ENCODE measurements at places on chromosomes 6 and 20.

- no peak for DNase-seq
Measured at GRCh38 chr20:50286174-50286511, 95.5 kb downstream of the CEBPB start.

- DNase-seq, result no peak
Measured at GRCh38 chr6:124368131-124368530, 564.5 kb downstream of the NKAIN2 start.

DNA sequence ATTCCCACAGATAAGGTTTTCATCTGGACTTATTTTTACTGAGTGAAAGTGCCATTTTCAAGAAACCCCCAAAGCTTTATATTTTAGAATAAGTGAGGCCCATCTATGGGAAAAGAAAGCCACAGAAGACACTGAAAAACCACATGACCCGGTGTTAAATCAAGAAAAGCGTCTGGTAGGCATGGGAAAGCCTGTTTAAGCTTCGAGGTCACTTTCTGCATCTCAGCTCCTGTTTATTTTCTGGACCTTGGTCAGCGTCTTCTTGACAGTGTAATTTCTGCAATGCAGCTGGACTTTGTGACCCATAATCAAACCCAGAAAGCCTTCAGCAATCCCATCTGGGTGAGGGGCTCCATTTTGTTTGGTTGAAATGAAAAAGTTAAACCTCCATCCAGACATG lies 59.6 kb upstream of the NEDD9 start:
- no peak for DNase-seq

DNA sequence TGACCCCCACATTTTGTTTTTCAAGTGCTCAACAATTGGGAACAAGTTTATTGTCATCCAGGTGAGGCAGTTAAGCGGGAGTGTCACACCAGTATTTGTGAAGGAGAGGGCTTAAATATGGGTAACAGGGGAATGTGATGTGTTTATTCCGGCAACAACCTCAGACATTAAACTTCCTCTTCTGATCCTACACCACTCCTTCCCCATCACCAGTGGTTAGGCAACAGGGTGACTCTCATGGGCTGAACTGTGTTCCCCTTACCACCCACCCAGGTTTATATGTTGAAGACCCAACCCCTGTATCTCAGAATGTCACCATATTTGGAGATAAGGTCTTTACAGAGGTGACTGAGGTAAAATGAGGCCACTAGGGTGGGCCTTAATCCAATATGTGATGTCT lies 52.1 kb upstream of the RNF182 start:
- no peak for DNase-seq

DNA sequence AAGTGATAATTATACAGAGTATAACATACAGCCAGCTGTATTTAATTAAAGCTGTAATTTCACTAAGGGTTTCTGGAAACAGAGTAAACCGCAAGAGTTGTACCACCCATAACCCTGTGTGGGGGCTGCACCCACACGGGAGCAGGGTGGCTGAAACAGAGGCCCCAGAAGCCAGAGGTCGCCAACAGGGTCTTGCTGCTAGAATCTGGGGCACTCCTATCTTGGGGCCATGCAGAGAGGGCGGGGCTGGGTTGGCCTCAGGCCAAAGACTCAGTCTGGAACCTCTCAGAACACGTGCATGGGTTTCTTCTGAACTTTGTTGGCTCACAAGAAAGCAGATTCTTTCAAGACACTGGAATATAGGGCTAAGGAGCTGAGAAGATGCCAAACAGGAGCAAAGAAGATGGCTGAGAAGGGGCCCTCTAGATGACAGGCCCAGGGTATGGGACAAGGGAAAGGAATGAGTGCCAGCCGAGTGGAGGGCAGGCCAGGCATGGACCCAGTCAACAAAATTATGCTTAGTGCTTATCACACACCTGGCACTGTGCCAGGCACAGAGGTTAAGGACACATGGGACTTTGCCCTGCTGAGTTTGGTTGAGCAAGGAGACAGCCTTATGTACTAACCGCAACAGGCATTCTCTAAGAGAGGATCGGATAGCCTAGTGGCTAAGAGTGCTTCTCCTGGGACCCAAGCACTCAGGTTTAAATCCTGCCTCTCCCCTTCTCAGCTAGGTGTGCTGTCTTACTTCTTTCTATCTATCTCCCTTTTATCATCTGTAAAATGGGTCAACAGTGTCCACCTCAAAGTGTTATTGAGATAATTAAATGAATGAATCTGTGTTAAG lies 96.6 kb upstream of the FOXP4 start:
- DNase-seq, result no peak

DNA sequence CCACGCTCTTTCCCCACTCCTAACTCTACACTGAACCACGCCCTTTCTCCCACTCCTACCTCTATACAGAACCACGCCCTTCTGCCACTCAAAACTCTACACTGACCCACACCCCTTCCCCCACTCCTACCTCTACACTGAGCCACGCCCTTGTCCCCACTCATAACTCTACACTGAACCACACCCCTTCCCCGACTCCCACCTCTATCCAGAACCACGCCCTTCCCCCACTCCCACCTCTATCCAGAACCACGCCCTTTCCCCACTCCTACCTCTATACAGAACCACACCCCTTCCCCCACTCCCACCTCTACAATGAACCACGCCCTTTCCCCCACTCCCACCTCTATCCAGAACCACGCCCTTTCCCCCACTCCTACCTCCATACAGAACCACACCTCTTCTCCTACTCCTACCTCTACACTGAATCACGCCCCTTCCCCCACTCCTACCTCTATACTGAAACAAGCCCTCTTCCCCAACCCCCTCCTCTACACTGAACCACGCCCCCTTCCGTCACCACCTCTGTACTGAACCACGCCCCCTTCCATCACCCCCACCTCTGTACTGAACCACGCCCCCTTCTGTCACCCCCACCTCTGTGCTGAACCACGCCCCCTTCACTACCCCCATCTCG lies 10.1 kb downstream of the PXMP4 start:
- DNase-seq, result no peak

- no peak for DNase-seq
Measured at GRCh38 chr6:103534095-103534494, 1325.6 kb downstream of the HACE1 start.

DNA sequence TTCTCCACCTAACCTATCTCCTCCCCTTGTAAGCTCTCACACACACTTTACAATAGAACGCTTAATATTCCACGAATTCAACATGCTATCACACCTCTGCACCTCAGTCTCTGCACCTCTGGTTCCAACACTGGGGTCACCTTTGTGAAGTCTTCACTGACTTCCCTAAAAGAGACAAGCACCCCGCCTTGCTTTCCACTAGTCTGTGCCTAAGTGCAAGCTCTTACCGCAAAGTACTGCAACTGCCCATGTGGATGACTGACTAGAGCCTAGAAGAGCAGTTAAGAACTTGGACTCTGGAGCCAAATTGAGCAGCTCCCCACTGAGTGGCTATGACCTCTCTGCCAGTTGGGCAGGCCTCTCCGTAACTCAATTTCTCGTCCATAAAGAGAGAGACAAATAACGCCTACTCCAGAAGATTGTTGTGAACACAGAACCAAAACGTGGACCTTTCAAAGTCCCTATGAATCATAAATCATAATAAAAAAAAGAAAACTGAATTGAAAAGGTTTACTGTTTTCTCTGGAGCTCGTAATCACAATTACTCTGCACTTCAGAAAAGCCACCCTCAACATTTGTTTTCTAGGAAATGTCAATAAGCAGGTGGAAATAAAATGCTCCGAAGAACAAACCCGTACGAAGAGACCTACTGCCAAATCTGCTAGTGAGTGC lies 1.2 kb downstream of the IFNGR1 start:
- DNase-seq, result no peak

DNA sequence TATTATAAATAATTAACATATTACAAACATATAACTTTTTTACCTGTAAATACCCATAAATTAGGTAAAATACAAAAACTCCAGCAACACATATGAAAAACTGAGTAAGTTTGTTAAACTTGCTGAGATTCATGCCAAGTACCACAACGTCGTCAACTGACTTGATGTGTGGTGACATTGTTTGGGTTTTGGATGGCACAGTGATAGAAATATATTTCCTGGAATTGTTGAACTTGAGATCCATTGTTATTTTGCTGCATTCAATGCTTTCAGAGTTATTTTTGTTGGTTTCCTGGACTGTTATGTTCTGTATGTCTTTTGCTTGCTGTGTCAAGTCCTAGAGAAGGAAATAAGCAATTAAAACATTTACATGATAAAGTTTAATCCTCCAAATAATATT lies 5.5 kb downstream of the SLC35B3 start:
- no peak for DNase-seq

DNA sequence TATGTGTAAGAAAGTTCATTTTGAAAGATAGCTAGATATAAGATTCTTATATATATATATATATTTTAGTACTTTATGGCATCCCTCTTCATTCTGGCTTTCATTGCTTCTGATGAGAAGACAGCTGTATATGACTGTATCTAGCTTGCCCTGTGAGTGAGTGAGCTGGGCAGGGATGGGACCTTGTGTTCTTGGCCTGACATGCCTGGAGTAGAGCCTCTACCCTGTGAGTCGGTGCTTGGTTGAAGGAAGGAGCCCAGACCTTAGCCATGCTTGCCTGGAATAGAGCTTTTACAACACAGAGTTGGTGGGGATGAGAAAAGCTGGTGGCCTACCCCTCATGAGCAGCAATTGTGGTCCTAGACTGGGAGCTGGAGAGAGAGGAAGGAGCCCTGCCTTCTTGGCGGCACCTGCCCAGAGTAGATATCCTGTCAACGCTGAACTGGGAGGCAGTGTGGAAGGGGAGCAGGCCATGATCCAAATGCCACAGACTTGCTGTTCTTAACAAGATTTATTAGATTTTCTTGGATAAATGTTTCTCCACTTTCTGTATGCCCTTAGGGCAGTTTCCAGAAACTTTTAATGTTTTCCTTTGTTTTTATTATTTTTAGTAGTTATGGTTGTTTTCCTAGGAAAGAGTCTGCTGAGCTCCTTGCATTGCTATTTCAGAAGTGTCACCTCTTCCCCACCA lies 31.6 kb downstream of the FIG4 start:
- DNase-seq, result no peak

GRCh38 chr6:40722553-40723258 lies 135.5 kb upstream of the LRFN2 start:
- no peak for DNase-seq

- DNase-seq, result no peak
Measured at GRCh38 chr6:90028066-90028778, 134.0 kb downstream of the GJA10 start.

DNA sequence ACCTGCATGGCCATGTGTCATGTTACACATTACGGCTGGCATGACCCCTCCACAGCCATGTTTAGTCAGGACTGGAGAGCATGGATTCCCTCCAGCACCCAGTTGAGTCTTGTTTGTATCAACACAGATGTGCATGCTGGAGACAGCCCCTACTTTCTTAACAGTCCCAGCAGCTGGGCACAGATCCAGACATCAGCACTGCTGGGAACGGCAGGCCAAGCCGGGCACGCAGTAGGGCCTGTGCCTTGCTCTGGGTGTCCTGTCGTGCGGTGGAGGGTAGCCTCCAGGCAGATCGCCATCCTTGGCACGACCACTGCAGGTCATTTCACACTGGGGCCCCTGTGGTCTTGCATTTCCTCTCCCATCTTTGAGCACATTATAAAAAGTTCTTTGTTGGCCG lies 381.4 kb downstream of the SMOC2 start:
- no peak for DNase-seq

- DNase-seq, result no peak
Measured at GRCh38 chr6:102126488-102126887, 733.0 kb downstream of the GRIK2 start.

GRCh38 chr6:165055231-165055630 lies 254.2 kb downstream of the C6orf118 start:
- no peak for DNase-seq

DNA sequence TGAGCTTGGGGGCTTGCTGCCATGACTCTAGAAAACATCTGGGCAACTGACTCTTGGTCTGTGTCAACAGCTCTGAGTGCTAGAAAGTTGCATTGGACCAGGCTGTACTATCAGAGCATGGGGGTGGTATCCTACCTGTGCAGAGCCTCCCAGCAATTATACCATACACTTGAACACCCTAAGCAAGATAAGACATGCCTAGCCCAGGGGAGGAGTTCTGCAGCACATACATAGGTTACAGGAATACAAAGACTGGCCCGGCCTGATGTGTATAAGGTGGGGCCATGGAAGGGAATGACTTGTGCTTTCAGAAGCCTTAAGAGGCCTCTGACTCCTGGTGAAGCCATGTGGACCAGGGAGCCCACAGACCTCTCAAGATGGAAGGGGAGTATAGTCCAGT lies 11.4 kb upstream of the MOCS1 start:
- DNase-seq, result no peak

- no peak for DNase-seq
Measured at GRCh38 chr6:107870381-107870780, 46.3 kb upstream of the SCML4 start.

- no peak for DNase-seq
Measured at GRCh38 chr6:167244064-167244960, 46.8 kb upstream of the UNC93A start.

GRCh38 chr6:66949191-66949661 lies 1242.2 kb upstream of the EYS start:
- no peak for DNase-seq

DNA sequence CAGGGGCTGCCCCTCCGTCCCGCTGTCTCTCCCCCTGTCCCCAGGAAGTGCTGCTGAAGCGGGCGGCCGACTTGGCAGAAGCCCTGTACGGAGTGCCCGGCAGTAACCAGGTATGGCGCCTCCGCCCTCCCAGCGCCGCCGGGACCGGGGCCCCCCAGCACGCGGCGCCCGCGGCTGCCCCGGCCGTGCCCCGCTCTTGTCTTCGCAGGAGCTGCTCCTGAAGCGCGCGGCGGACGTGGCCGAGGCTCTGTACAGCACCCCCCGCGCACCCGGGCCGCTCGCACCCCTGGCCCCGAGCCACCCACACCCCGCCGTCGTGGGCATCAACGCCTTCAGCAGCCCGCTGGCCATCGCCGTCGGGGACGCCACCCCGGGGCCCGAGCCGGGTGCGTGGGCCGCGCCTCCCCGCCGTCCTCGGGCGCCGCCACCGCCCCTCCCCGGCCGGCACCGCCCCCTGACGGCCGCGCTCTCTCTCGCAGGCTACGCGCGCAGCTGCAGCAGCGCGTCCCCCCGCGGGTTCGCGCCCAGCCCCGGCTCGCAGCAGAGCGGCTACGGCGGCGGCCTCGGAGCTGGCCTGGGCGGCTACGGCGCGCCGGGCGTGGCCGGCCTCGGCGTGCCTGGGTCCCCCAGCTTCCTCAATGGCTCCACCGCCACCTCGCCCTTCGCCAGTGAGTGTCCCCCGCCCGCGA lies 48.4 kb downstream of the CPXM1 start:
- DNase-seq, result peak; percentile 52

DNA sequence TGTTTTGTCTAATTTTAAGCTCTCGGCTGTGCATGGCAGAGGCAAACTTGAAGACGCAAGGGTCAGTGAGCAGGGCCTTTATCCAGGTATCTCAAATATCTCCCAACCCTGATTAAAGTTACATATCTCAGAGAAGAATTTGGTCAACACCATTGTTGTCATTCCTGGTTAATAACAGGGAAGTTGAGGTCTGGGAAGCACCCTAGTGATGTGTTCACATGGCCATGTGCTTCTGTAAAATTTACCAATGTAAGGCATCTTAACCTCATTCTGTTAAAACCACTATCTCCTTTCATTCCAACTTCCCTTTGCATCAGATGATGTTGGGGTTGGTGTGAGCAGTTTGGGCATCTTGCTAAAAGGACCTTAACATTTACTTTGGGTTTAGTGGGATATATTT lies 4.0 kb upstream of the FAM110A start:
- DNase-seq, result no peak
